Left ventricle myocardium inferior (tissue), 1 donor: ENCODE measurements at places on chromosomes 1 and 21. TPM values are rescaled to one million over a fixed set of nuclear protein-coding genes. Genes with fewer than 3 reads are reported as not detected.

RIPPLY3 gene
- not detected for total RNA-seq

RGS13 gene
- 0.22 TPM for total RNA-seq

CELA3B gene
- not detected for total RNA-seq

ATP6V1G3 gene
- not detected for total RNA-seq

LHX8 gene
- total RNA-seq = not detected

CLCA1 gene
- total RNA-seq = 0.05 TPM

DNA sequence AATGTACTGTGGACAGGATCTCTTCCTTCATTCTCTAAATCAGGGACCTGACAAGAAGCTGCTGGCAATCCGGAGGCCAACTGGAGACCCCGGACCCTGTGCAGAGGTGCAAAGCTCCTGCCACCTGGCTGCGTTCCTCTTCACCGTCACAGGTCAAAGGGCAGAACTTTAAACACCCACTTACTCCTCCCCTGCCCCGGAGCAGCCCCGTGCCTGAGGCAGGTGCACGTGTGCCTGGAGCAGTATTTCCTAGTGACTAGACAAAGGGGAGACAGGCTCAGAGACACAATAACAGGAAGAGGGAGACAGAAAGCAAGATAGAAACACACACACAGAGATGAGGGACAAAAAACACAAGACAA lies 6.6 kb upstream of the PIGC start:
- DNase-seq = no peak

DNA sequence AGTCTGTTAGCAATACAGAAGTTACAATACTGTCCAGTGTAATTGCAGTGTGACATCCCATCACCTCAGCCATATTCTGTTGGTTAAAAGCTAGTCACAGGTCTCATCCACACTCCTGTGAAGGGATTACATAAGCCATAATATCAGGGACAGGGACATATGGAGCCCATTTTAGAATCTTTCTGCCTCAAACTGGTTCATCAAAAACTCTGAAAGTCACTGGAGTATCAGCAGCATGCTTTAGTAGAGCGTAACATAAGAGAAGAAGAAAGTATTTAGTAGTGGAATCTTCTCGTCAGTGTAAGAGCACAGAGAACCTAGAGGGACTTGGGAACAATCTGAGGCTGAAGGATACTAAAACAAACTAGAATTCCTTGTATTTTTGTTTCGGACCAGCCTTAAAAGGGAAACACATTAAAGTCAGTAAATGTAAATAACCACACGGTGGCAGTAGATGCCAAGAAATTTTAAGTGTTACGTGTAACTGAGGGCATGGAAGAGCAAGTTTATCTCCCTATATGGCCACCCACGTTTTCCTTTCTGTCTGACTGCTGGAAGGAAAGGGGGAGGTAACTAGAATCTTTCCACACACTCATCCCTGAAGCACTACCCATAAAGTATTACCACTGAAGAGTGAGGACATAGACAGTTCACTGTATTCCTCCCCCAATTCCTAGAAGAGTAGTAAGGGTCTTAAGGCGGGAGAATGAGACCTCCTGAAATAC lies 41.6 kb upstream of the AGL start:
- no peak for DNase-seq

- DNase-seq = no peak
Observed at GRCh38 chr1:154809436-154810413, 60.4 kb downstream of the KCNN3 start.

- no peak for DNase-seq
Observed at GRCh38 chr21:20882462-20883407, 115.5 kb upstream of the NCAM2 start.

DNA sequence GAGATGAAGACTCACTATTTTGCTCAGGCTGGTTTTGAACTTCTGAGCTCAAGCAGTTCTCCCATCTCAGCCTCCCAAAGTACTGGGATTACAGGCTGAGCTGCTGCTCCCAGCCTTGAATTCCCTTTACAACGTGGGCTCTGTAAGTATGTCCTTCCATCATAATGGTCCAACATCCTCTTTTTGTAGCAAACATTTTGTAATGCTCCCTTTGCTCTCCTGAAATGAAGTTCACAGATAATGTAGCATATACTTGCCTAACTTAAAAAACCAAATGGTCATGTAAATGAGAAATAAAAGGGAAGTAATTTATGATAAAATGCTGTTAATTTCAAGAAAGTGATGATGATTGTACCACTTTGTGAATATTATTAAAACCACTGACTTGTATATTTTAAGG lies 30.5 kb upstream of the THEM4 start:
- no peak for DNase-seq

DNA sequence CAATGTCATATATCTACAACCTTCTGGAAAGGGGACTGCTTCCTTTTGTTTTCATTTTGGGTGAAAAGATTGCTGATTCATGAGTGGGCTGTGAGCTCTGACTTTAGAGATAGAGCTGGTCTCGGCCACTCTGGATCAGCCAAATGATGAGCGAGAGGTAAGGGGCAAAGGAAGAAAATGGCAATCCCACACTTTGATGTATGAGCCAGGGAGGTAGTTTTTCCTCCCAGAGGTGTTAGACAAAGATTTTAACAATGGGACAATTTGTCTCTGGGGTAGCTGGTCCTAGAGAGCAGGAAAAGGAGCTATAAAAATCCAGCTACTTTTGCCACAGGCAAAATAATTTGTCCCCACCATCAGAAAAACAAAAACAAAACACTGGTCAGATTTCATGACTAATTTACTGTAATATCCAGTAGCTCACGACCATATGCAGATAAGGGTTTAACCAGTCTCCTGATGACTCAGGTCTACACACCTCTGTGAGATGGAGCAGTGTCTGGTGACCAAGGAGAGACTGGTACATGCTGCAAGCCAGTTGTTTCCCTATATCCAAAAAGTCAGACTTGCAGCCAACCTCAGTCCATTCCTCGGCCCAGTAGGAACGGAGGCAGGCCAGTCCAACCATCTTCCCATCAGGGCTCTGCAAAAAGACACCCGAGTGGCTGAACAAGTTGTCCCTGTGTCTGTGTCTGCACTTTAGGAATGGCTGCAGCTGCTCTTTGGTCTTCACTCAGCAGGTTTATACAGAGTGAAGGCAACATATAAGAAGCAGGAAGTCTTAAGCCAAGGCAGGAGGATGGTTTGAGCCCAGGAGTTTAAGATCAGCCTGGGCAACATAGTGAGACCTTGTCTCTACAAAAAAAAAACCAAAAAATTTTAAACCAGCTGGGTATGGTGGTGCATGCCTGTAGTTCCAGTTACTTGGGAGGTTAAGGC lies 29.2 kb downstream of the DNASE2B start:
- no peak for DNase-seq

- no peak for DNase-seq
Observed at GRCh38 chr21:42319851-42320572, 4.8 kb upstream of the TFF3 start.

- DNase-seq = no peak
Observed at GRCh38 chr1:67317803-67318202, 10.1 kb downstream of the IL12RB2 start.
